ENCODE measurements at places on chromosomes 3 and 15. TPM values are rescaled to one million over a fixed set of nuclear protein-coding genes. Genes with fewer than 3 reads are reported as not detected.

GRCh38 chr15:60779718-60780503 lies 301.0 kb upstream of the ICE2 start:
- no peak for DNase-seq

DNA sequence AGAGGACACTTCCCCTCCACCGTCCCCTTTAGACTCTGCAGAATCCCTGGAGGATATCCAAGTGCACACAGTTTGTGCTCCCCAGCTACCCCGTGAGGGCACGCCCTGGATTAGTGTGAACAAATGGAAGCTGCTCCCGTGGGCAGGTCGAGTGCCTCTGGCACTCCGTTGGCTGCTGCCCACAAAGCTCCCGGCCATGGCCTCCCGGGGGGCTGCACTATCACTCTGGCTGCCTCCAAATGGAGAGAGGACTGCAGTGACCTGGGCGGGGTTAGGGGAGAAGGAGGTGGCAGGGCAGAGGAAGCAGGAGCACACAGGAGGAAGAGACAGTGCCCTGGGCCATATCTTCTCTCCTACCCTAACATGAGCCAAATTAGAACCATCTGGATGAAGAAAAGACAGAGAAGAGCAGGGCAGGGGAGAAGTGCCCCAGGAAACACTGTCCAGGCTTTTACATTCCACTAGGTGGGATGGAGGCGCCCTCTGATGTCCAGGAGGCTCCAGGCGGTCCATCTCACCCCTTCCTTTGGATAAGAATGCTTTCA lies 29.4 kb upstream of the ACAD9 start:
- no peak for DNase-seq

DNA sequence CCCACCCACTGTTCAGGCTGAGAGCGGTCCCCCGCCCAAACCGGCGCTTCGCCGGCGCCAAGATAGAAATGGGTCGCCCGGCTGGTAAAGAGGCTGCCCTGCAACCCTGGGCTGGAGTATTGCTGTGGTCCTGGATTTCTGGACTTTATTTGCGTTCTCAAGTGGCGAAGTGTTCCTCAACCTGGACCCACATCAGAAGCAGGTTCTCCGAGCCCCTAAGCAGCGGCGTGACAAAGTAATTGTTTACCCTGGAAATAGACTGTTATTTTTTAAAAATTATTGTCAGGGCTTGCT lies 481 bp upstream of the DYNC1LI1 start:
- no peak for DNase-seq

DNA sequence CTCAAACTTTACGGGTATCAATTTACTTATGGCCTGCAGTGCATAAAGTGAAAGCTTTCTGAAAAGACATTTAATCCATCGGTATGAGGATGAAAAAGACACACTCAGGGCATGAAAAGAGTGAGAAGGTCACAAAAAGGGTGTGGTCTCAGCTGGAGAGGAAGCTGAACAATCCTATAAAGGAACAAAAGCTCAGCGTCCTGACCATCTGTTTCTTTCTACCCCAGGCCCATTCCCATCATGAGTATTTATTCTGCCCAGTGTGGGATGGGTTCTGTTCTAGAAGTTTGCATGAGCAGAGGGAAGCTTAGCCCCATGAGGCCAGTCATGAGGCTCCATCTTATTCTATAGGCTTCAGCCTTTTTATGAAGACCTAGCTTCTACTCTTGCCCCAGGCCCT lies 144.6 kb downstream of the LPP start:
- no peak for DNase-seq

DNA sequence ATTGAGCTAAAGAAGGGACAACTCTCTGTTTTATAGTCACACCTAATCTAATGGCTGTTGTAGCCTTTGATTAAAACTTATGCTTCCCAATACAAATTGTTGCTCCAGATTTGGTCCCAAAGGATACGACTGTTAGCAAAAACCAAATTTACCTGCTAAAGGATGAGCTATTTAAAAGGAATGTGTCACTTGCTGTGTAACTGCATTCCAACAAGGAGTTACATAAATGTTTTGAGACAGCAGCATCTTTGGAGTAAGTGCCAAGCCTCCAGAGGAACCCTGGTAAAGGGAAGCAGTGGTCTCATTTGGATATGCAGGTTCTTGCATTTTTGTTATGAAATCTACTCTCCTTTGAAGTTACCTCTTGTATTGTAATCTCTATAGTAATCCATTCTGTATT lies 233.3 kb downstream of the THSD4 start:
- DNase-seq = no peak

- DNase-seq = no peak
Observed at GRCh38 chr3:58528629-58529028, 8.4 kb downstream of the ACOX2 start.

The DUOX1 gene
- 0.75 TPM for polyA plus RNA-seq

Measured in naive B cell (primary cell).